GM23248 (cell line): ENCODE measurements at places on chromosomes 11 and 22.

GRCh38 chr11:15075162-15075526 is 1.8 kb downstream of the CALCB start:
- no peak for DNase-seq

GRCh38 chr22:38310518-38311322 is 6.5 kb downstream of the CSNK1E start:
- peak; percentile 57 for DNase-seq

DNA sequence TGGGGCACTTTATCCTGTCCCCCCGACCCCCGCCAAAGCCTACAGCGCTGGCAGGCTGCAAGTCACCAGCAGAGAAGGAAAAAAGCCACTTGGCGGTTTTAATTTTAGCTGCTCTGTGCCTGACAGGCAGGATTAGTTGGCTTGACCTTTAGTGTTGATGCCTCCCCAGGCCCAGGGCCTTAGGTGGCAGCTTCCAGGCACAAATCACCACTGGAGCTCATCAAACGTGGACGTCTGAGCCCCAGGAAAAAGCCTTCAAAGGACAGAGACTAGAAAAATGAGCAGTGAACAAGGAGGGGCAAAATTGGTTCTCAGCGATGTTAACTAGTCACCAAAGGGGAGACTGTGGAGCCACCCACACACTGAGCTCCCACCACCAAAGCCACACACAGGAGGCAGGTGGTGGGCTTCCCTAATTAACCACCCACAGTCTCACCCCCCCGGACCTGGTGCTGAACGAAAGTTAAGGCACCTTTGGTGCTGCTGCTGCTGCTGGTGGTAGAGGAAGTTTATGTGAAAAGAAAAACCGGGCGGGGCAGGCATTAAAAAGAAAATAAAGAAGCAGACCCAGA is 4.4 kb upstream of the PYGM start:
- DNase-seq, result no peak

- DNase-seq, result peak; percentile 90
These were observed 50.1 kb downstream of the FBLN1 start for GRCh38 chr22:45552580-45553350.

DNA sequence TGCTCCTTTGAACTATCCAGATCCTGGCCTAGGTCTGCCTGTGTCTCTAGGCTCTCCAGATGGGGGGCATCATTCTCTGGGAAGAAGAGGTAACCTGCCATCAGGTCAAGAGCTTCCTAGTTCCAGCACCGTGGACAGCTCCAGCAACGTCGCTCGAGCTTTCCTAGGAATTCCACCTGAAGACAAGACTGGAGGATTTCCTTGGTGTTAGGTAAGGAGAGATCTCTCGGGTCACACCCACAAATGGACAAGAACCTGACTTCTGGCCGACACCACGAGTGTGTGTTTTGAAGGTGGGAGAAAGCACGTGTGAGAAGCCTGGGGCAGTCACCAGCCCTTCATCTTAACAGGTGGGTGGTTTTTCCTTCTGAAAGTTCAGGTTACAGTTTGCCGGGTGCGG is 1.2 kb downstream of the PRG3 start:
- DNase-seq, result peak; percentile 53

GRCh38 chr11:122981388-122982264 is at the start of gene BSX:
Gene BSX (minus strand): TSS chr11:122981834. CDS start chr11:122981671, 163 bp downstream.
- DNase-seq, result peak; percentile 58

DNA sequence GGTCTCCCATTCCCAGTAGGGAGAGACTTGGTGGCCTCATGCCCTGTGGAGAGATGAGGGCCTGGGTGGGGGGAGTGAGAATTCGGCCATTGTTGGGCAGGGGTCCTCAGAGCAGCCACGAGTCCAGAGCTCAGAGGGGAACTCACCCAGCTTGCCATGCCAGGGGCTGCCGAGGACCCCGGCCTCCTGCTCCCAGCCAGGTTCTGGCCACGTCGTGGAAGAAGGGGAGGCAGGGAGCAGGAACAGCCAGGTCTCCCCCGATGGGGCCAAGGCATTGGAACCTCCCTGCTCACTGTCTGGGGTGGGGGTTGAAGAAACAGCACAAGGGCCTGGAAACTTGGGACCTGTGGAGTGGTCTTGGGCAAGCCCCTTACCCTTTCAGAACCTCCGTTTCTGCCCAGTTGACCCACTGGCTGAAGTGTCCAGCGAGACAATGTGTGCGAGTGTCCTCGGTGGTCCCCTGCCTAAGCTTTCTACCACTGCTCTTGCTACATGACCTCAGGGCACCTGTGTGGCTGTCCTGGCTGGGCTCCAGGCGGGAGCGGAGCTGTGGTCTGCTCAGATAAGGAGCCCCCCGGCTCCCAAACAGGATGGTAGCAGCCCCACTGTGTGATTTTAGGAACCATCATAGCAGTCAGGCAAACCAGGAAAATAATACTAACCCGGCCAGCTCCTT is 74.7 kb upstream of the WNT11 start:
- no peak for DNase-seq

GRCh38 chr11:72529068-72529467 is 94.7 kb upstream of the CLPB start:
- no peak for DNase-seq

GRCh38 chr22:42160251-42160650 is 29.6 kb upstream of the CYP2D6 start:
- no peak for DNase-seq

- no peak for DNase-seq
These were observed 228.1 kb downstream of the BUD13 start for GRCh38 chr11:116544721-116545120.

DNA sequence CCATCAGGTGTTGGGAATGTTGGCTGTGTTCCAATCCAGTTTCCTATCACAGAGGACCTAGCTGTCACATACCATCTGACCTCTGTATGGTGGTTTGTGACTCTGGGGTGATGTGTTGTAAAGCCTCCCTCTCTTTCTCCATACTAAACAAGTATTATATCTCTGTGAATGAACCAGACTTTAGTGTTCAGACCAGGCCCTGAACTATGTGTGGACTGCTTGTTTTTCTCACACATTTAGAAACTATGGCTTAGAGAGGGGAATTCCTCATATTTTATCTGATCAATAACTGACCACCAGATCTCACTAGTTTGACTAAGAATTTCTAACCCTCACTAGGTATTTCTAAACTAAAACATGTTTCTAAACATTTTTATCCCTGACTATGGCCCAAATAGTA is 17.5 kb downstream of the NCR3LG1 start:
- no peak for DNase-seq

- DNase-seq, result no peak
These were observed 53.6 kb downstream of the PITPNB start for GRCh38 chr22:27865496-27865895.

DNA sequence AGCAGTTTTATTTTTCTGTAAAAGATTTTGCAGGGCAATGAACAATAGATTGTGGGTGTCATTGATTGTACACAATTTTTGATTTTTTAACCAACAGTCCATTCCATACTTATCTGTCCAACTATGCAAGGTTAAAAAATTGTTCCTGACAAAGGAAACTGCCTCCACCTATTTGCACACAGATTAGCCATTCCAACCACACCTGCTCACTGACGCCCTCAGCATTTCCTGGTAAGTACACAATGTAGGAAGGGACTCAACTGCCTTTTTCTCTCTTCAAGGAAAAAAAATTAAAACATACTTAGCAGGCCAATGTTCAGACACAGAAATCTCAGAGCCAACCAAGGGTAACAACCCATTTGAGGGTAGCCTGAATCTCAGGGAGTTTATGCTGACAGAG is 4.3 kb upstream of the FUT4 start:
- DNase-seq, result no peak

GRCh38 chr11:101810546-101810945 is 104.3 kb upstream of the CEP126 start:
- DNase-seq, result no peak

DNA sequence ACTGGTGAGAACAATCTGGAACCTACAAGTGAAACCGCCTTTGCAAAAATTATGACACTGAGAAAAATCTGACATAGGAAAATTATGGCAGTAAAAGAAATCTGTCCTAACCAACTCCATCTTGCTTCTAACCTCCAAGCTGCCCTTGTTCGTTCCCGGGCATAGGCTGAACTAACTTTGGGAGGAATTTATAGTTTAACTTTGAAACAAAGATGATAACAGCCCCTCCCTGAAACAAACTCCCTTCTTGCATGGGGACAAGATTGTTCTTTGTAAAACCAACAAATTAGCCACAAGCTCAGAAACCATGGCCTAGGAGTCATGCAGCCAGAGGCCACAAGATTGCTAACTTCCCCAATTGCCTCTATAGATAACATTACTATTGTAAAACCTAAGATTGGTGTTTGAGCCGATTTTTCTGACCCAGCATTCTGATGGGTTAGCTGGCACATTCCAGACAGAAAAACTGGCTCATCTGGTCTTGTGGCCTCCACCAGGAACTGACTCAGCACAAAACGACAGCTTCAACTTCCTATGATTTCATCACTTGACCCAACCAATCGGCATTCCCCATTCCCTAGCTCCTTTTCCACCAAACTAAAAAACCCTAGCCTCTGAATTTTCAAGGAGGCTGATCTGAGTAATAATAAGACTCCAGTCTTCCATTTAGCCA is 3.6 kb upstream of the CCDC81 start:
- peak; percentile 79 for DNase-seq

GRCh38 chr11:45355706-45356041 is 69.5 kb upstream of the SYT13 start:
- DNase-seq, result no peak

DNA sequence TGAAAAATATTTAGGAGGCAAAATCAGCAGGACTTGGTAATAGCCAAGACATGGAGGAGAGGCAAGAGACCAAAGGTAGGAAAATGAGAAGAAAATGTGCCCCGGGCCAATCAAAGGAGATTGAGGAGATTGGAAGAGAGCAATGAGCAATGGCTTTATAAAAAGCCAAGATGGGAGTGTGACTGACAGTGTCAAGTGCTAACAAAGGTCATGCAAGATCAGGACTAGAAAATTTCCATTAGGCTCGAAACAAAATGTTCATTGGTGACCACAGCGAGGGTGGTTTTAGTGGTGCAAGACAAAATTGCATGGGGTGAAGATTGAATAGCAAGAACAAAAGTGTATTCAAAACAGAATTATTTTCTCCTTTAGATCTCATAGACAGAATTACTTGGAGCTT is 45.2 kb upstream of the TBCEL start:
- DNase-seq, result no peak

DNA sequence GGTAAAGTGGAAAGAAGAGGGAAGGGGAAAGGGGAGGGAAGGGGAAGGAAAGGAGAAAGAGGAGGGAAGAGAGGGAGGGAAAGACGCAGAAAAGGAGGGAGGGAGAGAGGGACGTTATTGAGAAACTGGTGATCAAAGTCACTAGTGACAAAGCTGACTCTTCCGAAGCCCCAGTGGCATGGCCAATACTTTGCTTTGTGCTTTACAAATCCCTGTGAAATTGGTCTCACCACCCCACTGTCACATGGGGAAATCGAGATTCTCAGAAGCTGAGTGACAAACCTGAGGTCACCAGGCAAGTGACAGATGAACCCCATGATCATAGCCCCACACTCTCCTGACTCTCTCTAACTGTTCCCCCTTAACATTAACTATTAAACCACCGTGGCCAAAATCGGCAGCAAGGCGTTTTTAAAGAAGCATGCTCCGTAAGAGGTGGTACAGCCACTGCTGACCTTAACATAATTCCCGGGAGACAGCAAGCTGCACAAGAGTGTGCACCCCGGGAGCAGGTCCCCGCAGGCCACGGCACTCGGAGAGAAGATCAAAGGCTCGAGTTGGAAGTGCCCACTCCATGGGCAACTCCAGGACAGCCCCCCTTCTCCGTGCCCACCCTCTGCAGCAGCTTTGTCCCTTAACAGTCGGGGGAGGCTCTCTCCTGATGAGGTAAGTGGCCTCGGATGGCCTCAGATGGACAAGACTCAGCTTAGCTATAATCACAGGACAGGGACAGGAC is 34.8 kb downstream of the CELSR1 start:
- no peak for DNase-seq

GRCh38 chr11:88167853-88168252 is 7.4 kb downstream of the RAB38 start:
- no peak for DNase-seq
